Stimulated activated CD8-positive, alpha-beta memory T cell treated with anti-CD3 and anti-CD28 coated beads, Interleukin-4, amount 100 ng/mL, for 1 hour (primary cell): ENCODE measurements at places on chromosomes 7 and 10.

- no peak for DNase-seq
Observed at GRCh38 chr10:102406815-102407214, 11.3 kb downstream of the NFKB2 start.

GRCh38 chr10:103859161-103860086, 4.0 kb upstream of the SH3PXD2A start:
- no peak for DNase-seq

- no peak for DNase-seq
Observed at GRCh38 chr7:33562996-33563395, 342.3 kb upstream of the BMPER start.

DNA sequence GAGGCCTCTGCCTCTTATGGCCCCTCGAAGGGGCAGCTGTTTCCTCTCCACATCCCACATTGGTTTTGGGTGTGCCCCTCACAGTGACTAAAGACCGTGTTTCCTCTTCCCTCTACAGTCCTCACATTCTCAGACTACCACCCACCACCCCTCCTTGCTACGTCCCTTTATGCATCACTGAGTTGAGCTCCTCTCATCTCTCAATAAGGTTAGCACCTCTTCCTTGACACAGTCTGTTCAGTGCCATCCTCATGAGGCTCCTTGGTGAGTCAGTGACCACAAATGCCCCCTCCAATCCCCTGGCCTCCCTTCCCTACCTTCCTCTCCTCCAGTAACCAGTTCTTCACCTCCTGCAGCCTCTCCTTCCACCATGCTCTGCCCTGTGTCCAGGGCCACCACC, 239.1 kb upstream of the MYO3A start:
- DNase-seq, result no peak

GRCh38 chr7:2504128-2504888, 15.3 kb upstream of the LFNG start:
- DNase-seq, result no peak

DNA sequence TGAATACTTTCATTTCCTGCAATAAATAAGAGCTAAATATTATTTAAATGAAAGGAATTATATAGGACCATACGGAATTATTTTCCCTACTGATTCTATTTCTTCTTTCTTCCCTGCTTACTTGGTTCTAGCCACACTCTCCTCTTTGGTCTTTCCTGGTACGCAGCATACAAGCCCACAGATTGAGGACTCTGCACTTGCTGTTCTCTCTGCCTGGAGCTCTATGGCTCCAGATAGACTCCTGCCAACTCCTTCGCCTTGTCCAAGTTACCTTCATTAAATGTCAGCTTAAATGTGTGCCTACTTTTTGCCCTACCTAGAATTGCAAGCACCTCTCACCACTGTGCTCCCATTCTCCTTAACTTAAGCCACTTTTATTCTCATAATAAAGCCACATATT, 203.4 kb downstream of the MDFIC start:
- DNase-seq, result no peak

- no peak for DNase-seq
Observed at GRCh38 chr10:21919117-21919516, 84.4 kb downstream of the DNAJC1 start.

GRCh38 chr10:27771231-27771630, 25.6 kb upstream of the MKX start:
- no peak for DNase-seq

DNA sequence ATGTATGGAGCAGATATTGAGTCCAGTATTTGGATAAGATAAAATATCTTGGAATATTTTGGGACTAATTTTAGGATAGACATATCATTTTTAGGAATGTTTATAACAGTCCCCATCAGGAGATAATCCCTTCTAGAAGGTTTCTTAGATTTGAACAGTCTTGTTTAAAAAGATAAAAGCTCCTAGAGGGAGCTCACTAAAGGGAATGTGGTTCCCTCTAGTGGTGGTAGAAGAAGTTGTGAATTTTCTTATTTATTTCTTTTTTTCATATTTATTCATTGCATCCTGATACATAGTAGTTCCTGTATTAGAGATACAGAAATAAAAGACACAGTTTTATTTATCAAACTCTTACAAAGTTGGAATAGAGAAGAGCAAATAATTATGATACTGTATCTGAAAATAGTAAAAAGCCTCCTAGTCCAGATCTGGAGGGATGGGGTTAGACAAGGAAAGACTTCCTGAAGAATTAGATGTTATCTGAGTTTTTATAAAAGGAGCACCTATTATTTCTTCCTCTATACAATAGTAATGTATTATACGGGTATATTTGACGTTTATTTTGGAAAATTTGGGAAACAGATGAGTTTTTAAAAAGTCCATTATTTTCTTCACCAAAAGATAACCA, 24.5 kb upstream of the KLF14 start:
- DNase-seq, result no peak

DNA sequence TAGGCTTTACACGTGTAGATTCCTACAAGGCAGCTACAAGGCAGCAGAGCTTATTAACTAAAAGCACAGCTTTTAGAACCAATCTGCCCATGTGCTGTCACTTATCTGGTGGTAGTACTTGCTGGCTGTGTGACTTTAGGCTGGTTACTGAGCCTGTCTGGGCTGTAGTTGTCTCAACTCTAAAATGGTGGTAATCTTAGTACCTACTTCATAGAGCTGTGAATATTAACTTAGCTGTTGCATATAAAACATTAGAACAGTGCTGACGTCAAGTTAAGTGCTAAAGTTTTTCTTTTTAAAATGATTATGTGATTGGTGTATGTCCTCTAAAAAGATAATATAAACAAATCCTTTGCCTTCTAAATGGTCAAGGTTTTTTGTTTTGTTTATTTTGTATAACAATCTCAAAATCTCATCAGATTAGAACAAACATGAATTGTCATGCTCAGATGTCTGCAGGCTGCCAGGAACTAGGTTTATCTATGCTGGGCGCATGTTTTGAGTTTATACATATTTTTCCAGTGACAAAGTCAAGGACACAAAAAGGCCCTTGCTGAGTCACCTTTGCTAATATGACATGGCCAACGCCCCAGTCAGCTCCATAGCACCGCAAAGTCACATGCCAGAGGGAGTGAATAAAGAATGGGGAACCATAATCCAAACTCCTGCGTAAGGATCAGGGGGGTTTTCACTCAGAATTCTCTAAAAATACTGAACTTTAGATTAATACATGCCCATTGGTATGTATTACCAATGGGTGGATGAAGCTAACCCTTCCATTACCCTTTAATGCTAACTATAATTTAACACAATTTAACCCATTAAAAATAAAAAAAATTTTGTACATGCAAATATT, 39.8 kb upstream of the ARL4A start:
- no peak for DNase-seq

DNA sequence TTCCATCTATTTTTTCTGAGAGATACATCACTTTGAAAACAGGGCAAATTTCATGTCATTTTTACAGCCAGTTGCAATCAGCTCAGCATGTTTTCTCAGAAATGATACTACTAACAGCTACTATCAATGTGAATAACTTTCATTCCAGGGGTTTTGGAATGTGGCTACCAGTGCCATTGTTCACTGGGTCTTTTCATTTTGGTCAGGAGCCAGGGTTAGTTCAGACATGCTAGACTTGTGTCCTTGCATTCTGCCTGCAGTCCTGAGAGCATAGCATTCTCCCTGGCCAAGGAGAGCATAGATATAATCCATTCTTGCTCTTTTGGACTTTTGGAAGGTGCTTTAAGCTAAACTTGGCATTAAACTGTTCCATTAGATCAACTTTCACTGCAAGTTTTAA, 160.9 kb upstream of the NEBL start:
- no peak for DNase-seq

GRCh38 chr10:123901621-123902020, 10.0 kb upstream of the CPXM2 start:
- no peak for DNase-seq

DNA sequence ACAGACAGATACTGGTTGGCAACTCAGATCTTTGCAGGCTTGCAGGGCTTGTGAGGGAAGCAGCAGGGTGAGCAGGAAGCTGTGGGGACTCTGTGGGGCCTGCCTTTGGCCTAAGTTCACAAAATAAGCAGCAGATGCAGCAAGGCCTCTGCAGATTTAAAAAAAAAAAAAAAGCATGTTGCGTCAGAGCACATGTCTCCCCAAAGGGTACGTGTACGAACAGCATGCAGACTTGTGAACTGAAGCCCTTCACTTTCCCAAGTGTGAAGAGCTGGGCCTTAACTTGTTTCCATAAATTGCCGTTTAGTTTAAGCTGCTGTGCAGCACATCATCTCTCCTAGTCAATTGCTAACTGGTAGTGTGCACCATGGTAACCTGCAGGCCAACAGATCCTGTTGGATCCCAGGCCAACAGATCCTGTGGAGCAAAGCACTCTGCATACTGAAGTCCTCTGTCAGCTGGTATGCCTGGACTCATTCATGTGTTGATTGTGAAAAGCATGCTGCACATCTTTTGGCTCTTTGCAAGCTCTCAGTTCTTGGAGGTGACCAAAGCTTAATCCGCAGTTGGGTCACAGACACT, 10.8 kb upstream of the XPNPEP1 start:
- DNase-seq, result no peak

- DNase-seq, result no peak
Observed at GRCh38 chr7:97851683-97852082, 20.5 kb downstream of the ASNS start.

GRCh38 chr7:49821181-49821580, 47.7 kb downstream of the VWC2 start:
- DNase-seq, result no peak

DNA sequence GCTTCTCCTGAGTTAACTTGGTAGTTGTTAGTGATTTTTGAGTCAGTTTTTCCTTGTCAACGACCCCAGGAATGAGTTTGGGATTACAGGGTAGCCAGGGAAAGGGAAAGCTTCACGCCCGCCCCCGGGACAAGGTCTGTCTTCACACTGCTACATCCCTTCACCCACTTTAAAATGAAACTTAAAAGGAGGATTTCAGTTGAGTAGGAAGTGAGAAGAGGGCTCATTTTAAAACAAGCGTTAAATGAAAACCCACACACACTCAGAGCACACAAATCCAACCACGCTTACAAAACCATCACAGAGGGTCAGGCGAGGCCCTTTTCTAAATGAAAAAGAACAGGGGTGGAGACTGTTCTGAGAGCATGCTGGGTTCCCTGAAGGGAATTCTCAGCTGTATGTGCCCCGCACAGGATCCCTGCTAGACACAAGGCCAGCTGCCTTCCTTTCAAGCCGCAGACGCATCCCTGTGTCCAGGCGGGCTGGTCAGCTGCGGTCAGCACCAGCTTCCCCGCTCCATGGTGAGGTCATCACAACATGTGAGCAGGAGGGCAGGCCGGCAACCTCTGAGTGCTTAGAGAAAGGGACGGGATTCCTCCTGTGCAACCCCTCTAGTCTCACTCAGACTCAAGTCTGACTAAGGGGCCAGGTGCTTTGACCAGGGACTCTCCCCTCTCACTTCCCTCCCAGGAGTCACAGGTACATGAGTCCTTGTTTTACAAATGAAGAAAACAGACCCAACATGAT, 111.8 kb downstream of the EGFR start:
- no peak for DNase-seq

DNA sequence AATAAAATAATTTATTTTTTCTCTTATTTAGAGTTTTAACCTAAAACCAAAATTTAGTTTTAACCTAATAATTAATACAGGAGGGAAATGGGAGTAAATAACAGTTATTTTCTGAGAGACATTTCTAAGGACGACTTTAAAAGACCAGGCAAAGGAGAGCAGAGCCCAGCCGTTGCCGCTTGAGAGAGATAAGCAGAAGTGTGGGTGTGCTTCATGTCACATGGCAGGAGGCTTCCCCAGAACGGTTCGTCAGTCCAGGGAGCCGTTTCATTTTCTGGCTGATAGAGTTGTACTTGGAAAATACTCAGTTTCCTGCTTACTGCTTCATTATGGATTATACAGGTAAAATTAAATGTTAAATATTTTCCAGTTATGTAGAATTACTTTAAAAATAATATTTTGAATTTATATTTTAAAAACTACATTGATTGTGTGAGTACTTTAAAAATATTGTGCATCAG, 61.4 kb downstream of the ST7 start:
- DNase-seq, result no peak

GRCh38 chr7:128404143-128404681, 5.6 kb downstream of the IMPDH1 start:
- no peak for DNase-seq

- no peak for DNase-seq
Observed at GRCh38 chr7:45132708-45133320, 21.3 kb upstream of the TBRG4 start.

GRCh38 chr10:3249307-3249889, 76.8 kb upstream of the PITRM1 start:
- no peak for DNase-seq

GRCh38 chr10:7406712-7407333, 4.0 kb downstream of the SFMBT2 start:
- no peak for DNase-seq

DNA sequence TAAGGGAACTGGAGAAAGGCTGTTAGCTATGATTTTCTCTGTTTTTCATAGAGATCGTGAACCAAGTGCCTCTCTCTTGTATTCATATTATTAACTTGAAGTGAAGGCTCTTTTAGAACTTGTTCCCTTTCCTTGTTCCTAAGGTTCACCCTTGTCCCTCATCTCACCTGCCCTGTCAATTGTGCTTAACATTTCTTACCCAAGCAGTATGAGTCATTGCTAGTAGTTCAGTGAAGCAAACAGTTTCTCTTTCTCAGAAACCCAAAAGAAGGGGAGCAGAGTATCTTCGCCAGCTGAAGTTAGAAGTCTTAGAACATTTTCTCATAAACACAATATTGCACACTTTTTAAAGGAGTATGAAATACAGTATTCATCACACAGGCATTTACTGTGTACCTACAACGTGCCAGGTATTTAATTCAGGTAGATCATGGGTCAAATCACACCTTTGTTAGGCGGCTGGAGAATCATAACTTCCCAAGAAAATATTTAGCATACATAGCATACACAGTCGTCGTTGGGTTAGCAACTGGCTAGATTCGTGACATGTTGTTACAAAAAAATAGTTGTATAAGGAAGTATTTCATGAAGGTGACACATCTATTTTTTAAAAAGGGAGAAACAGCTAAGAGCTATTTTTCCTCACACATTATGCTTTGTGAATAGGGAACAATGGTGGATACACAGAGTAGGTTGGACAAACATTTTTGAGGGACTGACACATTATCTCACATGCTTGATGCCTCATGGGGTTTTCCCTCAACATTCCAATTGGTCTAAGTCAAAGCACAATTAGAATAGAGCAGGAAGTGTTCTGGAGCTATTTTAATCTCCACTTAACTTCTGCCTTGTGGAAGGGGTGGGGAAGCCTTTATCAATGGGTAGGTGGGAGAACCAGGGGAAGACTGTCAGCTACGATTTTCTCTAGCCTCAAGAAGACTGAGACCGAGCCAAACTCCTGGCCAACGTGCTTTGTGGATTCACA, 13.2 kb downstream of the HDAC9 start:
- no peak for DNase-seq

GRCh38 chr7:37952240-37952639, 31.8 kb downstream of the EPDR1 start:
- DNase-seq, result no peak

DNA sequence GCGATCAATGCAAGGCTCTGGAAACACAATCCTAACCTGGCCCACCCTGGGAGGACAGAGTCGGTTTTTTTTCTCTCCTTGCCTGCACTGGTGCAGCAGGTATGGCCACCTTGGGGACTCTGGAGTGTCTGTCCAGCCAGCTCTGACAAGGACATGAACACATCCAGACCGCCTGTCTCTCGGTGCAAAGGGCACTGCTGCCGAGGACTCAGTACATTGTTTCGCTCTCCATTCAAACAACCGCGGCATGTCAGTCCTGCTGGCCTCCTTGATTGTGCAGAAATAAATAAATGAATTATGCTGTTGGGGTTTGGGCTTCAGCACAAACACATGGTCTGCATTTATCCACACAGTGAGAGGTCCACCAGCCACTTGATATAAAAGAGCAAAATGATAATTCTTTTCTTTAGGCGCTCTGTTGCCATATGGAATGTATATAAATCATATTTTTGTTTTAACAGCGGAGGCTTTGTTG, 565.2 kb downstream of the KCNMA1 start:
- DNase-seq, result no peak
